ENCODE measurements at places on chromosomes 12 and 14.

DNA sequence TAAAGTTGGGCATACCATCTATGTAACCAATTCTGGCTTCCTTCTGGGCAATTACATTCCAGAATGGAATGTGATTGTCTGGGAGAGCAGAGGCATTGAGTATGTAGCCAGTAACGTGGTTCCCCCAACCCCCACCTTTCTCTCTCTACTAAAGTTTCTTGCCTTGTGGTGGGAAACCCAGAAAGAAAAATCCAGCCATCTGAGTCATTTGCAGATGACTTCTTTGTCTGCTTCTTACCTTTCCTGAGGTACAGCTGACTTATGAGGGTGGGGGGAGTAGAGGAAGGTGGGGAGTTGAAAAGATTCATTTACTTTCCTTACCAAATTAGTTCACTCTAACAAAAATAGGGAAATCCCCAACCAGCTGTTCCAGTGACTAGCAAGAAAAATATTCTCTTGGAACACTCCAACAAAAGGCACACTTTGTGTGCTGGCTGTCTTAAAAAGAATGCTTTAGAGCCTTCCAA lies 112.1 kb upstream of the FRMD6 start:
- no peak for DNase-seq

DNA sequence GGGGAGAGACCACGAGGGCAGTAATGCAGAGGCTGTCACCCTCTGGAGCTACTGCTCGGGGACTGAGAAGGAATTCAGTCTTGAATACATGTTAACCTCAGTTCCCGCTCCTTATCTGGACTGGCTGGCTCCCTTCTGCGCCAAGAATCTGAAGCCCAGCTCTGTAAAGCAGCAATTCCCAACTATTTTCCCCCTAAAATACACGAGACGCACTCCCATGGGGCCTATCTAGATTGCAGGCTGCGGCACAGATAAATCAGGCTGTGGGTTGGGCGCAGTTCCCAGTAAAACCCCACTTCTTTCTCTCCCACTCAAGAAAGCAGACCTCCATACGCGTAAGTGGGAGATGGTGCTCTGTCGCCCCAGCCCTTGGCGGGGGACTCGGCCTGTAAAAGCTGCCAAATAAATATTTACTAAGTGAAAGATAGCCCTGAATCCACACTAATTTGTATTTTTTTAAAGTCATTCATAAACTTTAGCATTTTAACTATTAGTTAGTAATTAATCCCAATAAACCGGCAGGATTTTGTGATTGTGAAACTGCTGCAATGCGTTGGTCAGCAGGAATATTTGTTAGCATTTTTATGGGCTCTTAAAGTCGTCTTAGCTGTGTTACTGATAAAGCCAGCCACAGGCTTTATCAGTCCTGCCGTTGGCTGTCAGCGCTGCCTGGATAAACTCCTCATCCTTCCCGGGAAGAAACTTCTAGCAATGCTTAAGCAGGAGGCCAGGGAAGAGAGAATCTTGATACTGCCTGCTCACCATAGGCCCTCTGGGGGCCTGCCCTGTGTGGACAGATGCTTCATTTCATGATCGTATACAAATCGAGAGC lies 17.8 kb downstream of the FBXL14 start:
- no peak for DNase-seq

DNA sequence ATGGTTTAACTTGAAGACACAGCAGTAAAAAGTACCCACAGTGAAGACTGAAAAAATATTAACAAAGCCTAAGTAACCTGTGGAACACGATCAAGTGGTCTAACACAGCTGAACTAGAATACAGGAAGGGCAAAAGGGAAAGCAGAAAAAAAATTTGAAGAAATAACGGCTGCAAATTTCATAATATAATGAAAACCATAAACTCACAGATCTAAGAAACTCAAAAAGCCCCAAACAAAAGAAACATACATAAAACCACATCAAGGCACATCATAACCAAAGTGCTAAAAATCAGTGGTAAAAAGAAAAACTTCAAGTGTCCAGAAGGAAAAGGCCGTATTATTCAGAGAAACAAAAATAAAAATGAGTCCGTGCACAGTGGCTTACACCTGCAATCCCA lies 30.9 kb downstream of the SPPL3 start:
- DNase-seq = no peak

DNA sequence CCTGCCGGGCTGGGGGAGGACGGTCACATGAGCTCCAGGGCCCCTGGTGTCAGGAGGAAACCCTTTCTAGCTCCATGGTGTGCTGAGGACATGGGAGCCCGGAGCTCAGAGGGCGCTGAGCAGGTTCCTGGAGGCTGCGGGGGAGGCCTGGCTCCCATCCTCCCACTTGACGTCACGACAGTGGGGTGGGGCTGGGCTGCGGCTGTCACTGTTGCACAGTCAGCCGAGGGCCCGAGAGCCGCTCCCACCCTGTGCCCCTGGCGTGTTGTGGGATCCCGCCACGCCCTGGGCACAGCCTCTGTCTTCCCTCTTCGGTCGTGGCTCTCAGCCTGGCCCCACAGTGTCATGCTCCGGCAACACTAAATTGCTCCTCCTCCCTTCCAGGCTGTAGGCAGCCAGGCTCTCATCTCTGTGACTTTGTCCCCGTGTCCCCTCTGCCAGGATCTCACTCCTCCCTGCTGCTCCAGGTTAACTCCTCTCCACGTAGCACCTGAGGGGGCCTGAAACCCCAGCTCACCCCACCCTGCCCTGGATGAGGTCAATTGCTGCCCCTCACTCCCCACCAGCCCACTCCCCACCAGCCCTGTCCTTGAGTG lies 33.0 kb downstream of the BEGAIN start:
- no peak for DNase-seq

GRCh38 chr14:98226411-98226810 lies 1045.6 kb downstream of the BCL11B start:
- peak; percentile 29 for DNase-seq

DNA sequence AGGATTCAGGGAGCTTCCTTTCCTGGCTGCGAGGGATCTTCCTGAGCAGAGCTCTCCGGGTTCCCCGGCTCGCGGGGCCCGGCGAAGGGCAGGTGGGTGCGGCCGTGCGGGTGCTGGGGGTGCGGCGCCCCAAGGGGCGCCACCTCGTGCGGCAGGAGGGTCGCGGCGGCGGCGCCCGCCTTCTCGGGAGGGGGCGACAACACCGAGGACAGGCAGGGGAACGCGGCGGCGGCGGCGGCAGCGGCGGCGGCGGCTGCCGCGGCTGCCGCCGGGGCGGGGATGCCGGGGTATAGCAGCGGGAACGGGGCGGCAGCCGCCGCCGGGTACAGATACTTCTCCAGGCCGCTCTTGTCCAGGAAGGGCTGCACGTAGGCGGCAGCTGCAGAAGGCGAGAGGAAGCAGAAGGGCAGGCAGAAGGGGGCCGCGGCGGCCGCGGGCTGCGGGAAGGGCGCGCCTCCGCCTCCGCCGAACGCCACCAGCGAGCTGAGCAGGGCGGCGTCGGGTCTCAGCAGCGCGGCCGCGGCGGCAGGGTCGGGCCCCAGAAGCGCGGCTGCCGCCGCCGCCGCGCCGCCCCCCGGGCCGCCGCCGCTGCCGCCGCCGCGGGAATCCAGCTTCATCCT lies 2.7 kb downstream of the BHLHE41 start:
- peak; percentile 50 for DNase-seq

GRCh38 chr14:24428628-24429394 lies 657 bp downstream of the CBLN3 start:
- DNase-seq = no peak

GRCh38 chr12:97293541-97293940 lies 169.1 kb upstream of the RMST start:
- DNase-seq = no peak

- no peak for DNase-seq
These were observed 498.0 kb downstream of the FLRT2 start for GRCh38 chr14:86027990-86028389.

DNA sequence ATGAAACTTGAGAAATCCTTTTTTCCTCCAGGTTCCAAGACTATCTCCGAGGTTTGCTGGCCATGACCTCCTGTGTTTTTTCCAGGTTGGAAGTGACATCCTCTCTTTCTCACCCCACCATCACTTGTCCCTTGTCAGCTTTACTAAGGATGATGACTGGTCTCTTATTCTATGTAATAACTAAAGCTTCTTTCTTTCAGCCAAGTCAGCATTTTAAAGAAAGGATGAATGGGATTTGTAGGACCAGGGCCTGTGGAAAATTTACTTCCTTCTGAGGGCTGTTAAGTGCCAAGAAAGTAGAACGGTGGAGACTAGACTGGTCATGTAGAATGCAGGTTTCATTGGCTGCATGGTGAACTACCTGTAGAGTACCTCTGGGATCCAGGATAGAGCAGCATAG lies 73.6 kb downstream of the FIGNL2 start:
- DNase-seq = no peak

GRCh38 chr12:100899301-100899700 lies 104.7 kb downstream of the ANO4 start:
- DNase-seq = no peak

- no peak for DNase-seq
These were observed 50.5 kb downstream of the CRY1 start for GRCh38 chr12:107042801-107043200.

GRCh38 chr12:76781321-76781720 lies 17.4 kb downstream of the ZDHHC17 start:
- no peak for DNase-seq

DNA sequence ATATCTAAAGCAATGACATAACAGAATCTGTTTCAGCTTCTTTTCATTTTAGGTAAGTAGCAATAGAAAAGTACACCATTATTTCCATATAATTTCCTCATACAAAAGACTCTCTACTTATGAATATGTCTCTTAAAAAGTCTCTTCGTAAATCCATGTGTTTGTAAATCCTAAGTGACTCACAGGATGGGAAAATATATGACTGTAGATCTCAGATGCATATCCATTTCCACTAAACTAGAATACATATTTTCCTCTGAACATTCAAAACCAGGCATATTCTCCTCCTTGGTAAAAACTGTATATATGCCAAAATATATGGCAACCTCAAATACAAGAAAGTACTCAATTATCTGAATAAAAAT lies 93.6 kb downstream of the TXNDC16 start:
- DNase-seq = no peak

All from DND-41 (cell line).